Heart left ventricle (tissue), 16 donors: ENCODE measurements at places on chromosomes 3 and 15. TPM values are rescaled to one million over a fixed set of nuclear protein-coding genes. Genes with fewer than 3 reads are reported as not detected.

GRCh38 chr3:81980596-81981494, 219.4 kb upstream of the GBE1 start:
- H3K4me3 ChIP-seq = no peak overlapping the region
- no peak for DNase-seq
- no peak overlapping the region for H3K27ac ChIP-seq

Gene OR5K2
- total RNA-seq = not detected

- no peaks in the 10 kb centered on the region for H3K36me3 ChIP-seq
- H3K27me3 ChIP-seq = no peaks in the 10 kb centered on the region
- H3K4me1 ChIP-seq = peaks cover 4% of the 10 kb centered on the region
- no peak for DNase-seq
- H3K4me3 ChIP-seq = no peak overlapping the region
Measured at GRCh38 chr15:73387507-73388255, 18.9 kb upstream of the HCN4 start.

Gene RASGRF1
- not detected for total RNA-seq

DNA sequence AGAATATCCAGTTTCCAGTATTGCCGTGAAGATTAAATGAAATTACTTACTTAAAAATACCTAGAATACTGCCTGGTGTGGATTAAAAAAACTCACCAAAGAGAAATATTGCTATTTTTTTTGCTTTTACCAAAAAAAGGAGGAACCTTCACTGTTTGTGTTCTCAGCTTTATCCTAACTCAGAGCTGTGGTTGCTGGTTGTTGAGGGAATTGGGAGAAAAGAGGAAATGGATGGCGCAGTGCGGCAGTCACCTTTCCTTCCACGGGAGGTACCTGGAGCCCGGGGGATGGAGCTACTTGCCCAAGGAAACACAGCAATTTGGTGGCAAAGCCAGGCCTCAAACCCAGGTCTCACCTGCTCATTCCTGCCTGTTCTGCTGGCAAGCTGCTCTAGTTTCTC, 270.3 kb downstream of the RPLP1 start:
- no peak for DNase-seq
- H3K27me3 ChIP-seq = peaks cover 26% of the 10 kb centered on the region
- no peaks in the 10 kb centered on the region for H3K36me3 ChIP-seq
- no peaks in the 10 kb centered on the region for H3K4me1 ChIP-seq
